ENCODE measurements at places on chromosomes 11 and 22. TPM values are rescaled to one million over a fixed set of nuclear protein-coding genes. Genes with fewer than 3 reads are reported as not detected.
A peak's percentile ranks its signal among the peaks of the same experiment; 100 is the strongest.

Gene TRIM22
- total RNA-seq = 19.2 TPM

DNA sequence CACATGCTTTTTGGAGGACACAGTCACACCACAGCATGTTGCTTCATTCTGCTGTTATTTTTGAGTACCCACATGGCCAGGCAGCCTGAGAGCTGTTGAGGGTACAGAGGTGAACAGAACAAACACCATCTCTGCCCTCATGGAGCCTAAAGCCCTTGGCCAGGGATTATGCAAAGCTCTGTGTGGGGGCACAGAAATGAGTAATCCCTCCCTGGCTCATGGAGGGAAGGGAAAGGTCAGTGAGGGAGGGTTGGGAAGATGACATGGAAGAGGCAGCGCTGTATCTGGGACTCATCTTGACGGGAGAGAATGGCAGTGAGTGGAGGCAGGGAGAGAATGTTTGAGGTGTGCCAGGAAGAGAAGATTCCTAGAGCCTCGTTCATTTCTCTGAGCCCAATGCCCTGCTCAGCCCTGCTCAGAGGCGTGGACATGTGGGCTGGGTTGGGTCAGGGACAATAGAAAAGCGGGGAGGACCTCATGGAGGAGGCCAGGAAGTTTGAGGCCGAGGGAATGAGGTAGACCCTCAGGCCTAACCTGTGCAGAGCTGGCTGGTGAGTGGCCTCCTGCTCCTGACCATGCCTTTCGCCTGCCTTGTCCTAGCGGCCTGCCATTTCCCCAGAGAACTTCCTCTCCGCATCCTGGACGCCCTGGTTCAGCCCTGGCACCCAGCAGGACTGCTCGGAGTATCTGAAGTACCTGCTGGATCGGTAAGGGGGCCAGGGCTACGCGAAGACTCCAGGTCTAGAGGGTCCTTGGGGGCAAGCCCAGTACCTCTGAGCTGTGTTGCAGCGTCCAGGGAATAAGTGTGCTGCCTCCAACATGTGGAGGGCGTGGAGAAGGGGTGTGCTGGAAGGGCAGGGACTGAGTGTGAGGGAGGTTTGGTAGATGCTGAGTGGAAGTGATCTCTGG lies 19.8 kb downstream of the USP35 start:
- DNase-seq = no peak

Gene CACNA1I
- total RNA-seq = not detected

Gene MOV10L1
- 0.22 TPM for total RNA-seq

GRCh38 chr22:45072322-45072903 lies 62.6 kb upstream of the PHF21B start:
- no peak for DNase-seq

DNA sequence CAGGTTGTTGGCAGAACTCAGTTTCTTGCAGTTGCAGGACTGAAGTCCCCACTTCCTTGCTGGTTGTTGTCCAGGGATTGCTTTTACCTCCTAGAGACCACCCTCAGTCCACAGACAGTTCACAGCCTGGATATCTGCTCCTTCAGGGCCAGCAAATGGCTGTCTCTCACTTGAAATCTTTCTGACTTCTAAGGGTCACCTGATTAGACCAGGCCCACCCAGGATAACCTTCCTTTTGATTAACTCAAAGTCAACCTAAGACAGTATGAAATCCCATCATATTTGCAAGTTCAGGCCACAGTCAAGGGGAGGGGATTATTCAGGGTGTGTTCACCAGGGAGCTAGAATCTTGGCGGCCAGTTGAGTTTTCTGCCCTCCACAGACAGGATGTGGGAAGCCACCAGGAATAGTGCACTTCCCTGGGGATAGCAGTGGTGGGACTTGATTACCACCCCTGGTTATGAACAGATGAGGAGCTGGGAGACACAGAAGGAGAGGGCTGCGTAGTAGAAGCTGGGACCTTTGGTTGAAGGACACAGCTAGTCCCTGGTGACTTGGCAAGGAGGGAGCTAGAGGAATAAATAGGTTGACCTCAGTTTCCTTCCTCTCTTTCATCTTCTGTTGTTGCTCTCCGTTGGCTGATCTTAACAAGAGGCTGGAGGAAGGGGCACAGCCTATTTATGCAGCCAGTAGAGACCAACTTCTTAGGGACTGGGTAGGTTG lies 33.4 kb downstream of the MIAT start:
- no peak for DNase-seq

DNA sequence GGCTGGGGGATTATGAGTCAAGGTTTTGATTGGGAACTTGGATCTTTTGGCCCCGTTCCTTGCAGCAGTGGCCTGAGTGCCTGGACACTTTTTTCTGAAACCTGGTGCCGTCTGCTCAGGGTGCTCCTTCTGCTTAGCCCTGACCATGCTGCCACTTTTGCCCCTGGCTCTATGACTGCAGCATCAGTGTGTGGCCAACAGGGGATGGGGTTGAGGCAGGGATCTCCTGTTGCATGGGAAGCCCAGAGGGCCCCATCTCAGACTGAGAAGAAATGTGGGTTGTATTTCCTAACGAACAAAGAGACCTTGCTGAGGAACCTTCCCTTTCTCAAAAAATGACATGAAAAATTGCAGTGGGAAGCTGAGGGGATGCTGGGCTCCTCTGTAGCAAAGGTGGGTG lies 18.7 kb downstream of the POU2F3 start:
- no peak for DNase-seq

- DNase-seq = peak; percentile 39
Observed at GRCh38 chr11:35619855-35620640, 1.8 kb downstream of the FJX1 start.
